Kasumi-1 (cell line): ENCODE measurements at places on chromosomes 11 and 22.

GRCh38 chr11:72083414-72083813 lies 2.8 kb downstream of the LRRC51 start:
- no peak for DNase-seq

GRCh38 chr11:68271781-68272608 lies at the start of gene C11orf24:
C11orf24 (minus strand) TSS chr11:68271973; CDS start chr11:68263767, 8,206 bp downstream.
- peak; percentile 92 for DNase-seq

- no peak for DNase-seq
These were observed 4461.3 kb upstream of the OR11H1 start for GRCh38 chr22:11066458-11067285.

DNA sequence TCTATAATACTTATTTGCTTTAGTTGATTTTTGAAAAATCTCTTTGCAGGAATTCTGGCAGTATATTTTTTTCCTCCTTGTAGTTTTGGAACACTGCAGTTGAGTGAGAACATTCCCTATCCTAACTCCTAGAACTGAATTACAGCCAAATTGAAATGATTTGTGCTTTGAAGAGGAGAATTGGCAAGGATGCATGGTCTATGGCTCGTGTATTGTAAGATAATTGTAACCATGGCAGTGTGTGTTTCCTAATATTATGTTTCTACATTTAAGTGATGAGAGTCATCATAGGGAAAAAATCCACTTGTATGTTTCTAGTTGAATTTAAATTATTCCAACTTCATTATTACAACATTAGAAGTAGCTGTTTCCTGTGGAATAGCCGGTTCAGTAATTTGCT lies 80.9 kb upstream of the MYO18B start:
- DNase-seq, result no peak

- DNase-seq, result no peak
These were observed 19.2 kb downstream of the NECTIN1 start for GRCh38 chr11:119709638-119710346.
